GM04504 (cell line): ENCODE measurements at places on chromosomes 4 and X.
A peak's percentile ranks its signal among the peaks of the same experiment; 100 is the strongest.

DNA sequence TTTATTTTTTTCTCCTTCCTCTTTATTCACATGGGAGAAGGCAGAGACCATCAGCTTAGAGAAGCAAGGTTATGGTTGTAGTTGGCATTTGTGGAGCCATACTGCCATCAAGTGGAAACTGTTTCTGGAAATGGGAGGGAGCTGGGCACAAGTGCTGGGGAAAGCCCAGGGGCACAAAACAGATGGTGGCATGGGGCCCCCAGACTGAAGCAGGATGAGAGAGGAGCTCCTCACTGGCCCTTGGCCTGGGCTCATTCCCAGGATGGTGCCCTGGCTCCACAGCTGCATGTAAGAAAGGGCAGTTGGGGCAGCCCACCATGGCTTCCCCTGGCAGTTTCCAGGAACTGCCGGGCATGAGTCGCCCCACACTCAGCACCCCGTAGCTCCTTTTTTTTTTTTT is 59.2 kb downstream of the NBDY start:
- no peak for DNase-seq

GRCh38 chr4:38804654-38805295 is at the start of gene TLR1:
TSS of gene TLR1 (minus strand) at chr4:38804791. CDS start at chr4:38798831, 5,960 bp downstream.
- peak; percentile 14 for DNase-seq

- DNase-seq, result no peak
Measured at GRCh38 chrX:54920610-54921426, at the start of gene TRO. TSS of gene TRO (plus strand) at chrX:54920824. CDS start at chrX:54922247, 1,423 bp downstream.

- no peak for DNase-seq
Measured at GRCh38 chr4:176409627-176410026, 89.9 kb downstream of the SPCS3 start.

- DNase-seq, result no peak
Measured at GRCh38 chr4:8033829-8034528, 94.3 kb upstream of the AFAP1 start.

DNA sequence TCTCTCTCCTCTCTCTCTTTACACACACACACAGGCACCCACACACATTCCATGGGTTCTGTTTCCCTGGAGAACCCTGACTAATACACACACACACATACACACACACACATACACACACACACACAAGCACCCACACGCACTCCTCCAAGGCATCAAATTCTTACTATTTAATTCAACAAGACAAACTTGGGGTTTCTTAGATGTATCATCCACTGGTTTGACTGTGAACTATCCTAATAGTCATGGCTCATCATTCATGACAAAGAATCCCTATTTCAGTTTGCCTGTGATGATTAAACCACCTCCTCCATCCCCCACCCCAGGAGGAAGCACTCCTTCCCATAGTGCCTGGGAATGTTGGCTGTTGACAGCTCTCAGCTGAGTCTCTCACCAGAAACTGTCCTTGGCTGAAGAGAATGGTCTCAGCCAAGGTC is 98.2 kb downstream of the USP46 start:
- DNase-seq, result peak; percentile 11

DNA sequence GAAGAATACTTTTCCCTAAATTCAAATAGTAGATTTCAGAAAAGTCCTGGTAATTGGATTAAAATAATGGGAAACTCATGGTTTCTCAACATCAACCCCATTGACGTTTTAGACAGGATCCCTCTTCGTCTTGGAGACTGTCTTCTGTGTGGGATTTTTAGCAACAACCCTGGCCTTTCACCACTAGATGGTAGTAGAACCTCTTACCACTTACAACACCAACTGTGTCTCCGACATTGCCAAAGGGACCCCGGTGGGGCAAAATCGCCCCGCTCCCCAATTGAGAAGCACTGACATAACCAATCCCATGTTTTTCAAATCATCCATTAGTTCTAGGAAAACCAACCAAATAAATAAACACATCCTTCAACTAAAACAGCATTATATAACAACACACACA is 16.9 kb upstream of the ANOS1 start:
- DNase-seq, result no peak

GRCh38 chr4:8589823-8590545 is 2.6 kb upstream of the CPZ start:
- DNase-seq, result no peak

DNA sequence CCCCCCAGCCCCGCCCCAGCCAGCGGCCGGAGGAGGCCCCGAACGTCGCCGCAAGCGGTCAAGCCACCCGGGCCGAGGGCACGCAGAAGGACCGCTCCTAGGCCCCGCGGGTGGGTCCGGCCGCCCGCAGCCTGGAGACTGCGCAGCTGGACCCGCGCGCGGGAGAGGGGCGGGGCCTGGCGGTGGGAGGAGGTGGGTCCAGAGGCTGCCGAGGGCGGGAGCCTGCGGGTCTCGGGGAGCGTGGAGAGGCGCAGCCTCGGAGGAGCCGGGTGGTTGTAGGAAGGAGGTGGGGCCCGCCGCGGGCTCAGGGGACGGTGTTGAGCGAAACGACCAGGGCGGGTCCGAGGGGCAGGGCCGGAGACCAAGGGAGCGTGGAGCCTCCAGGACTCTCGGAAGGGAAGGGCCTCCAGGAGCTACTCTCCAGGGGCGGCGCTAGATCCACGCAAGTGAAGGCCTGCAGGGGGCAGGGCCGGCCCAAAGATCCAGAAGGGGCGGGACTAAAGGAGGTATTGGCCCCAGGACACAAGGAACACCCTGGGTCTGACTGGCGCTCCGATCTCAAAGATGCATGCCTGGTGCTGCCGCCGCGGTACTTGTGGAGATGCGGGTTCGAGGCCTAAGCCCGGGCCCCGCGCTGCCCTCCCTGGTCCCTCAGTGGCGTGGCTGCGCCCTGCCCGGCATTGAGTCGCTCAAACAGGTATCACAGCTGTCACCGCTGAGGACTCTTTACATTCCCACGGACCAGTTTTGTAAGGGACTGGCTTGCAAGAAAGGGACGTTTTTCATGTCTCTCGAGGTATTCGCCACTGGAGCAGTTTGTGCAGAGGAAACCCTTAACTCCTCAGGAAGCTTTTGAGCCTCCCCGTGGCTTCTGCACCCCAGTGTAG is 5.9 kb downstream of the TIMM17B start:
- peak; percentile 63 for DNase-seq

GRCh38 chr4:7761720-7762119 is 177.9 kb downstream of the AFAP1 start:
- no peak for DNase-seq

DNA sequence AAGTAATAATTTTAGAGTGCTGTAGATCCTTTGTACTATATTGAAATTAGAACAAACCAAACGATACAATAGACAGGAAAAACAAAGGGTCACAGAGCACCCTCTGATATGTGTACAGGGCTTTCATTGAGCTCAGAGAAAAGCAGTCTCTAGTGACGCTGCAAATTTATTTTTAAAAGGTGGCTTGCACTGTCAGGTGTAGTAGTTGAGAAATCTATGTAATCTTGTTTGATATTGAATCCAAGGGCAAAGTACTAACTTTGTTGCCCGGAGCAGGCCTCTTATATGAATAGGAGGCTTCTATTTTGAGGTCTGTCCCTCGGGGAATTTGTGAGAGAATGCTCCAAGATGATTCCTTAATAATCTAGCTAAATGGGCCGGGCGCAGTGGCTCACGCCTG is 1755.5 kb downstream of the PCDH7 start:
- DNase-seq, result no peak

DNA sequence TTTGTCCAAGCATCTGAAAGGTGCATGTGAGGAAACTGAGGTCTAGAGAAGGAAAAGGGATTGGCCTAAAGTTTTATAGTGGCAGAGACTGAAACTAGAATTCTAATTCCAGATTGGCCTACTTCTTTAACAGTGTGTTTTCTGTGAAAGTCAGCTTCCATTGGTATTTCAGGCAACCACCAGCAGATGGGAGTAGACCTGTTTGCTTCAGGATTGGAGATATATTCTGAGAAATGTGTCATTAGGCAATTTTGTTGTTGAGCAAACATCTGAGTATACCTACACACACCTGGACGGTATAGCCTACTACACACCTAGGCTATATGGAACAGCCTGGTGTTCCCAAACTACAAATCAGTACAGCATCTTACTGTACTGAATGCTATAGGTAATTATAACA is 207.3 kb upstream of the RADX start:
- no peak for DNase-seq

DNA sequence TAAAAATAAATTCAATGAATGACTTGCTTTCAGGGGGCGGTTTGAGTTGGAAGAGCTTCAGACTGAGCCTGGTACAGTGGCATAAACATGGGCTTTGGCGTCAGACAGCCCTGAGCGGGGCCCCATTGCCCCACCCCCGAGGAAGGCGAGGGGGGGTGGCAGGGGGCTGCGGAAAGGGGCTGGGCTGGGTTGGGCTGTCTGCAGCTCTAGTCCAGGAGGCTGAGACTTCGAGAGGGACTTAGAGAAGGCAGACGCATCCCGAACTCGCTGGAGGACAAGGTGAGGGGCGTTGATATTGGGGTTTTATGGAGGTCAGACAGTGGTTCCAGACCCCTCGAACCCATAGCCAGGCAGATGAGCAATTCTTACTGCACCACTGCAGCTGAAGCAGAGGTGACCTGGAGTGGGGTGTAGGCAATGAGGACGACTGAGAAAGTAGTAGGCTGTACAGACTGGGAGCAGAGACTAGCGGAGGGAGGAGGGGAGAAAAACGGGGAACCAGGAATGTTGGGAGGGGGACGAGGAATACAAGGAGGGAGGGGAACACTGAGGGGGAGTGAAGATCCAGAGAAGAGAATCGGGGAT is at the start of gene MAGED2:
Gene MAGED2, plus strand, starts transcription at position 222 of the 585 bp plus-strand sequence. CDS start 1,587 bp downstream, outside the sequence.
- DNase-seq, result no peak

GRCh38 chrX:130299279-130300009 is 30.7 kb upstream of the ZNF280C start:
- DNase-seq, result no peak

DNA sequence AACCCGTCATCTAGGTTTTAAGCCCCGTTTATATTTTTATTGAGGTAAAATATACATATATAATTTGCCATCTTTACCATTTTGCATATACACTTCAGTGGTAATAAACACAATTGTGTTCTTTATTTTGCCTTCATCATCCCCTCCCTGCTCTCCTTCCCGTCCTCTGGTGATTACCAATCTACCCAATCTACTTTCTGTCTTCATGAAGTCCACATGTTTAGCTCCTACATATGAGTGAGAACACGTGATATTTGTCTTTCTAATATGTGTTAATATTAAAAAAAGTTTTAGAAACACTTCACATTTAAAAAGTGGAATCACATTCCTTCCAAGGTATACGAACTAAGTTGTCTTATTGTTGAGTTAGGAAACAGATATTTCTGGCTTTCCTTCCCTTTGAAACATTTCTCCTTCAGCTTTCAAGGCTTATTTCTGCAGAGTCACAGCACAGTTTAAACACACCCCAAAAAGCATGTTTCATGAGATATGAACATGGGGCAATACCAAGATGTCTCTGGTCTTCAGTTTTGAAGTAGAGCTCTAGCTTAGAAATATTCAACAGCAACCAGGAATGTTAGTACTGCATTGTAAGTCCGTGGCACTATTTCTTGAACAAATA is 35.9 kb downstream of the GYPA start:
- DNase-seq, result no peak

DNA sequence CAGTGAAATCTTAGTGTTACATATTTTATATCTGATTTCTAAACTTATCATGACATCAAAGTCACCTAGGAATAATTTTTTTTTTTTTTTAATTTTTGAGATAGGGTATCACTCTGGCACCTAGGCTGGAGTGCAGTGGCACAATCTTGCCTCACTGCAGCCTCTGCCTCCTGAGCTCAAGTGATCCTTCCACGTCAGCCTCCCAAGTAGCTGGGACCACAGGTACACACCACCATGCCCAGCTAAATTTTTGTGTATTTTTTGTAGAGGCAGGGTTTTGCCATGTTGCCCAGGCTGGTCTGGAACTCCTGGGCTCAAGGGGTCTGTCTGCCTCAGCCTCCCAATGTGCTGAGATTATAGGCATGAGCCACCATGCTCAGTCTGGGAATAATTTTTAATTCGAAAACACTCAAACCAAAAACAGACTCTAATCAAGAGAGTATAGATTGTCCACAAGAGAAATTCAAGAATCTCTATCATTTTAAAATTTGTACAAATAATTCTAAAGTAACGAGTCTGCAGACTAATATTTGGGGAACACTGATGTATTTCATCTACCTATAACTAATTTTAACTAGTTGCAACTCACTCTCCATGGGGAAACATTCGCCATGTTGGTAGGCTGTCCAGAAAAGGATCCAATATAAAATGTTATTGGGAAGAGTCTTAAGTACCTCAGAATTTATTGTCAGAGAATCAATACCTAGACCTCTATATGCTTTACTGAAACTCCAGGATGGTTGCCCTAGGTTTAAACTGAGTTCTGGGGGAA is 3.4 kb downstream of the SLC7A11 start:
- no peak for DNase-seq

DNA sequence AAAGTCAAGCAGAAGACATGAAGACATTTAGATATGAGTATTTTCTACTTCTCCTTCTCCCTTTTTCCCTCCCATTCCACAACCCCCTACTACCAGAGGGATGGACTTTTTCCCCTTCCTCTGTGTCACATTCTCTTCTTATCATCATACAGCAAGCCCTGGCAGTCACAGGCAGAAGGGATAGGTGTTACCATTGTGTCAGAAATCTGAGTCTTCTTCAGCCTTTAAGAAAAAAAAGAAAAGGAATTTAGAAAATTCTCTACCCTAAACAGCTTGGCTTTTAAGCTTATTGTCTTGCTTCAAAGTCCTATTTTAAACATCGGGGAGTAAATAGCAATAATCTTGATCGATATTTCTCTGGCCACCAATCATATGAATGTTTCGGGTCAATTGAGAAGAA is 30.9 kb upstream of the ADH1C start:
- no peak for DNase-seq

DNA sequence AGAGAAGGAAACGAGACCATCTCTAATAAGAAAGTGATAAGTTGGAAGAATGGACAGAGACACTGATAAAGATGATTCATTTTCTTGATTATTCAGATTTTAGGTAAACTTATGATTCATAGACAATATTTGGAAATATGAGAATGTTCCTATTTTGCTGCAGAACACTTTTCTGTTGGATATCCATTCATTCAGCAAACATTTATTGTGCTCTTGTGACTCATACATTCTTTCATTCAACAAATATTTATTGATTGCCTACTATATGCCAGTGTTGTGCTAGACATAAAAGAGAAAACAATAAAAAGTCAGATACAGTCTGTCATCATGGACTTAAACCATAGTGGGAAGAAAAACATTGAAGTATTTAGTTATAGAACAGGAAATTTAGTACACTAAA is 1232.0 kb downstream of the STIM2 start:
- DNase-seq, result no peak

DNA sequence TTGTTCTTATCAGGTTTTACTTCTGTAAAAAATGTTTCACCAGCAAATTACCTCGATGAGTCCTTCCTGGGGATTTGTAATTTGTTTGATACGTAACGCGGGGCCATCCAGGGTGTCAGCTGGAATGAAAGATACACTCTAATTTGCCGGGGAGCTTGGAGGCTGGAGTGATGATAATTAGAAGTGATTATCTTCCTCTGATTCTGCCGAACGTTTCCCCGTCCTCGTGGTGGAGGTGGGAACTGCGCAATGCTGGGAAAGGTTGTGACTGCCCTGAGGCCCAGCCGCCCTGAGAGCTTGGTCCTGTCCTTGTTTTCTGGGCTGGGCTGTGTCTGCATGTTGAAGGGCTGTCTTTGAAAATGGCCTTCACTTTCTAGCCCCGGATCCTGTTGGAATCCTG is 48.0 kb downstream of the SORCS2 start:
- DNase-seq, result no peak
